Fibroblast of skin of abdomen (primary cell): ENCODE measurements at places on chromosomes 7 and 10.
A peak's percentile ranks its signal among the peaks of the same experiment; 100 is the strongest.

- no peak for DNase-seq
Measured at GRCh38 chr7:33751443-33751842, 153.9 kb upstream of the BMPER start.

- peak; percentile 47 for DNase-seq
Measured at GRCh38 chr10:90289037-90289436, 568.8 kb downstream of the HTR7 start.

DNA sequence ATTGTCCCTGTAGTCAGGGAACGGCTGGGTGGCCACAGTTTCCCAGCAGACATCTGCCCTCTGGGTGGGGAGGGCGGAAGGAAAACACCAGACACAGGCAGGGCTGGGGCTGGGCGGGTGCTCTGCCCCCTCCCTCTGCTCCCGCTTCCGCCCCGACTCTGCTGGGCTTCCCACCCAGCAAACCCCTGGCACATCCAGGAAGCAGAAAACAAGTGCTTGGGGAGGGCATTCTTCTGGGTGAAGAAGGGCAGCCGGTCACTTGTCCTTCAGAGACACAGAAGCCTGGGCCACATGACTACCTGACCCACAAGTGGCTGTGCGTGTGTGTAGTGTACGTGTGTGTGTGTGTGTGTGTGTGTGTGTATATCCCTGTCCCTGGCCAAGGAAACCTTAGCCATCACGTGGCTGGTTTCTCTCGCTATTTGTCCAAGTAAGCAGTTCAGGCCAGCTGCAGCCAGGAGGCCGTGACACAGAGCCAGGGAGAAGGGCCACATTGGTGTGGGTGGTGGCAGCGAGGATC, 77.9 kb downstream of the ZMIZ1 start:
- DNase-seq, result no peak

GRCh38 chr10:69888882-69889584, 87.3 kb downstream of the COL13A1 start:
- no peak for DNase-seq

DNA sequence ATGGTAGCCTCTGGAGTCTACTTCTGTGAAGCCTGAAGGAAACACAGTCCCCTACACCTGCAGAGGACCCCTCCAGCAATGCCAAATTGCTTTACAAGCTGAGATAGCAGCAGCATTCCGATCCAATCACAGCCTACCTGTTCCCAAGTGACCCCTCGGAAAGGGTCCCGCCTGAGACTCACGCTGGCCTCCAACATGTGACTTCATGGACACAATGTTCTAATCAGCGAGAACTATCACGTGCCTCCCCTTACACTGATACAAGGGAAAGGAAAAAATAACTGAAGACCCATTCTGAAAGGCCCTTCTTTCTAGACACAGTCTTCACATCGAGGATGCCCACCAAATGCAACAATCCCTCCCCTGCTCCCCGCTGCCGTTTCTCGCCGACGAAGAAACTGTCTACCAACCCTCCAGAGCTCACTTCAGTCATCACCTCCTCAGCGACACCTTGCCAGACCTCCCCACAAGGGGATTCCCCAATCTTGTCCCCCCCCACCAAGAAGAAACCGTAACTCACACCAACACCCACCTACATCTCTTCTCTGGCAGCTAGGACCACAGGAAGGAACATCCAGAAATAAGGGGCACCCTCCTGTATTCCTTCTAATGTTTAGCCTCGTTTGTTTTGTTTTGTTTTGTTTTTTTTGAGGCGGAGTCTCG, 1.8 kb downstream of the SNX8 start:
- no peak for DNase-seq

DNA sequence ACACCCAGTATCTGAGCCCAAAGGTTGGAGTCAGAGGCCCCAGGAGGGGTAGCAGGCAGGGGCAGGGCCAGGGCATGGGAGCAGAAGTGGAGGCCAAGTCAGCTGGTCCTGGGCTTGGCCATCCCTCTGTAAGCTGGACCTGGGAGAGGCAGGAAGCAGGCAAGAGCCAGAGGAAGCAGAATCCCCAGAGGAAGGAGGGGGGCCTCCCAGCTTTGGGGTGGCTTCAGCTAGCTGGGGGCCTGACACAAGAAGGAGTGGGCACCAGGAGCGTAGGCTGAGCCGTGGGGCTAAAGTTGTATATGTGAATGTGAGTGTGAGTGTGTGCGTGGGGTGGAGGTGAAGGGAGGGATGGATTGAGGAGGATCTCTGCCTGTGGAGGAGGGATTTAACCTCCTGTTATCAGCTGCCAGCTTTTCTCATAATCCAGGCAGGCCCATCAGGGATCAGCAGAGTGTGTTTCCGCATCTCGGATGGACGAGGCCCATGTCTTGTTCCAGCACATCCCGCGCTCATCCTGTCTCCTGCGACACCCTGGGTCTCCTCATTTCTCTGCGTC, 54.0 kb downstream of the NEURL1 start:
- no peak for DNase-seq

DNA sequence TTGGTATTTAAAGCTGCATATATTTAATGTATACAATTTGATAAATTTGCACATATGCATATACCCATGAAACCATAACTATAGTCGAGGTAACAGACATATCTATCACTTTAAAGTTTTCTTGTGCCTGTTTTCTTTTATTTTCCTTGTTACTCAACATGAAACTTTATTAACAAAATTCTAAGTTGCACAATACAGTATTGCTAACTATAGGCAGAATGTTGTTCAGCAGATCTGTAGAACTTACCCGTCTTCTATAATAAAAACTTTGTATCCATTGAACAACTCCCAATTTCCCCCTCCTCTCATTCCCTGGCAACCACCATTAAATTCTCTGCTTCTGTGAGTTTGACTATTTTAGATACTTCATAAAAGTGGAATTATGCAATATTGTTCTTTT, 404.6 kb upstream of the KCND2 start:
- no peak for DNase-seq

GRCh38 chr10:44850356-44850934, 60.7 kb upstream of the TMEM72 start:
- DNase-seq, result no peak

GRCh38 chr7:17580856-17581255, 282.4 kb downstream of the AHR start:
- peak; percentile 50 for DNase-seq

DNA sequence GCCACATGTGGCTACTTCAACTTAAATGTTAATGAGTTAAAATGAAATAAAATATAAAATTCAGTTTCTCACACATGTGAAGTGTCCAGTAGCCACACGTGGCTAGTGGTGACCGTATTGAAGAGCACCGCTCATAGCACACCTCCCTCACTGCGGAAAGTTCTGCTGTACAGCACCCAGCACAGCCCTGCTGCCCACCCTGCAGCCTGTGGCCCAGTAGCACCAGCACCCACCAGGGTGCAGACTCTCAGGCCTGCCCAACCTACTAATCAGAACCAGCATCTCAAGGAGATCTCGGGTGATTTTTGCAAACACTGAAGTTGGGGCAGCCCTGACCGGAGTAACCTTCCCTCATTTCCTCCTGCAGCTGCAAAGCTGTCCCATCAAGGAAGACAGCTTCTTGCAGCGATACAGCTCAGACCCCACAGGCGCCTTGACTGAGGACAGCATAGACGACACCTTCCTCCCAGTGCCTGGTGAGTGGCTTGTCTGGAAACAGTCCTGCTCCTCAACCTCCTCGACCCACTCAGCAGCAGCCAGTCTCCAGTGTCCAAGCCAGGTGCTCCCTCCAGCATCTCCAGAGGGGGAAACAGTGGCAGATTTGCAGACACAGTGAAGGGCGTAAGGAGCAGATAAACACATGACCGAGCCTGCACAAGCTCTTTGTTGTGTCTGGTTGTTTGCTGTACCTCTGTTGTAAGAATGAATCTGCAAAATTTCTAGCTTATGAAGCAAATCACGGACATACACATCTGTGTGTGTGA, 162.8 kb upstream of the LANCL2 start:
- no peak for DNase-seq

- DNase-seq, result no peak
Measured at GRCh38 chr10:74957285-74957961, 131.0 kb downstream of the KAT6B start.

GRCh38 chr7:45347804-45348203, 190.2 kb downstream of the RAMP3 start:
- DNase-seq, result peak; percentile 10

GRCh38 chr7:86653919-86654659, 10.4 kb downstream of the GRM3 start:
- DNase-seq, result no peak

GRCh38 chr7:17558558-17559332, 260.3 kb downstream of the AHR start:
- no peak for DNase-seq

GRCh38 chr10:89091496-89091895, 100.9 kb downstream of the FAS start:
- peak; percentile 77 for DNase-seq

DNA sequence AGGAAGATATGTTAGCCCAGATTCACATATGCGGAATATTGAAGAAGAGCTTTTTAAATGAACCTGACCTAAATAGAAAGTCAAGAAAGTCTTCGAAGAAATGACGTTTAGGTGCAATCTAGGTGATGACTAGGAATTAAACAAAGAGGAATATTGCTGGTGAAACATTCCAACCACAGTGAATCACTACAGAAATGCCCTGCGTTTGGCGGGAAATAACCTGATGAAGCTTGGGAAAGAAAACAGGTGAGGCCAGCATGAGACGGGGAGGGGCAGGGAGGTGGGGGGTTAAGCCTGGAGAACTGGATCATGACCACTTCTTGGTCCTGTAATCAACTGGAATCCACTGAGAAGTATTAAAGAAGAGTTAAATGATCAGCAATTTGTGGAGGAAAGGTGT, 299.4 kb upstream of the VSTM2A start:
- DNase-seq, result no peak

GRCh38 chr7:127476618-127477017, 84.1 kb upstream of the ZNF800 start:
- DNase-seq, result no peak

DNA sequence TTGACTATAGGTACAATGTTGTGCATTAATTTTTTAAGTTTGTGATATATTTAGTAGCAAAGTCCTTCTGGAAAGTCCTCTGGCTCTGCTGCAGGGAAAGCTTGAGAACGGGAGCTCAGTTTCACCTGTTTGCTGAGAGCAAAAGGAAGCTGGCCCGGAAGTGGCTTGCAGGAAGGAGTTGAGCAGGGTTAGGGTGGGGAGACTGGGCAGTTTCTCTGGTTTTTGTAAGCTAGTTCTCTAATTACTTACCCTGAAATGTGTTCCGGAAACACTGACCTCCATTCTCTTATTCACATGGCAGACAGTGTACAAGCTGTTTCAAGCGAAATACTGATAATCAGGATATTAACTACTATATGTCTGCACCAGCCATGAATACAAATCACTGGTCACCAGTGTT, 22.3 kb downstream of the MAP3K8 start:
- no peak for DNase-seq

- DNase-seq, result no peak
Measured at GRCh38 chr7:22640269-22640668, 86.7 kb upstream of the IL6 start.

DNA sequence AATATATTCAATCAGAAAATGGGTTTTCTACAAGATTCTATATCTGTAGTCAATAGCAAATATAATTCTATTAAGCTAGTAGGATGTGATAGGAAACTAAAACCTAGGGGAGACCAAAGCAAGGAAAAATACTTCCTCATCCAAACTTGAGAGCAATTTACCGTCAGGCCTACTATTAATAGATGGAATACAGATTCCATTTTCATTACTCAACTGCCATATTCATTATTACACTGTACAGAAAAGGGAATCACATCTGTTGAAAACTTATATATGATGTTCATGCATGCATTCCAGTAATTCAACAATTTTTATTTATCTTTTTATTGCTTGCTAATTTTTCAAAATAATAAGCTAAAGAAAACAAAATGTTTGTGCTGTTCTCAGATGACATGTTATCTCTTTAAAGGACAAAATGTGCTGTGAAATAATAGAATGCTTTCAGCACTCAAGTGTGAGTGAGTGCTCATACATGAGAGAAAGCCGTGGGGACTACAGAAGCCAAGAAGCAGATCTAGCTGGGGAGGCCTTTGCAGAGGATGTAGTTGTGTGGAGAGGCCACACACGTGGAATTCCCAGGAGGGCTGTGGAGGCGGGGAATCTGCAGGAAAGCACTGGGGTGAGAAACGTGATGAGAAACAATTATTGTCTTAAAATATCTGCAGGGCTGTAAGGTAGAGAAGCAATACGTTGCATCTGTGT, 110.0 kb downstream of the EGFR start:
- peak; percentile 82 for DNase-seq

DNA sequence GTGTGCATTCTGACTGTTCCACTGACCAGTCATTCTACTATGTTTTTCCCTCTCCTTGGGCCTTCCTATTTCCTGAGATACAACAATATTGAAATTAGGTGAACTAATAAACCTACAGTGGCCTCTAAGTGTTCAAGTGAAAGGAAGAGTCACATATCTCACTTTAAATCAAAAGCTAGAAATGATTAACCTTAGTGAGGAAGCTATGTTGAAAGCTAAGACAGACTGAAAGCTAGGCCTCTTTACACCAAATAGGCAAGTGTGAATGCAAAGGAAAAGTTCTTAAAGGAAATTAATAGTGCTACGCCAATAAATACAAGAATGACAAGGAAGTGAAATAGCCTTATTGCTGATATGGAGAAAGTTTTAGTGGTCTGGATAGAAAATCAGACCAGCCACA, 5.7 kb upstream of the DYNC1I1 start:
- no peak for DNase-seq

GRCh38 chr7:131159961-131160361, 167.7 kb upstream of the MKLN1 start:
- DNase-seq, result peak; percentile 73

DNA sequence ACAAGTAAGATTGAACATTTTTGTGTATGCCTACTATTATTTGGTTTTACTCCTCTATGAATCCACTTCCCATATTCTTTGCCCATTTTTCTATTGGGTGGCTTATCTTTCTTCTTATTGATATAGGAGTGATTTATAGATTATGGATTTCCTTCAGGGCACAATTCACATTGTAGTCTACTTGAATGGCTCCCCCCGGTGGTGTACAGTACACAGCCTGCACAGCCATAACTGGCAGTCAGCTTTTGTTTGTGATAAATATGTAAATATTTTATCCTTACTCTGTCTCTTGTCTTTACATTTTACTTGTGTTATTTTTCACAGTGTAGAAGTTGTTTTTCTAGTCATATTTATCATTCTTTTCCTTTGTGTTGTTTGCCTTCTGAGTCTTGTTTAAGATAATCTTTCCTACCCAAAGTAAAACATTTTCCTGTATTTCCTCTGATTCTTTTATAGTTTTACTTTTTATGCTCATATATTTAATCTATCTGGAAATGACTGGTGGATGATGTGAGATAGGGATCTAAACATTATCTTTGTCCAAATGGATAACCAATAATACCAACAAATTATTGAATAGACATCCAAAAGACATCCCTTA, 23.9 kb upstream of the CALD1 start:
- DNase-seq, result peak; percentile 44

GRCh38 chr7:138247568-138248333, 171.5 kb downstream of the AKR1D1 start:
- DNase-seq, result peak; percentile 19

GRCh38 chr7:155371884-155372781, 74.5 kb downstream of the INSIG1 start:
- no peak for DNase-seq
